ENCODE measurements at places on chromosomes 4 and X.

GRCh38 chrX:45727761-45728160 lies 527.1 kb upstream of the DIPK2B start:
- no peak for DNase-seq

DNA sequence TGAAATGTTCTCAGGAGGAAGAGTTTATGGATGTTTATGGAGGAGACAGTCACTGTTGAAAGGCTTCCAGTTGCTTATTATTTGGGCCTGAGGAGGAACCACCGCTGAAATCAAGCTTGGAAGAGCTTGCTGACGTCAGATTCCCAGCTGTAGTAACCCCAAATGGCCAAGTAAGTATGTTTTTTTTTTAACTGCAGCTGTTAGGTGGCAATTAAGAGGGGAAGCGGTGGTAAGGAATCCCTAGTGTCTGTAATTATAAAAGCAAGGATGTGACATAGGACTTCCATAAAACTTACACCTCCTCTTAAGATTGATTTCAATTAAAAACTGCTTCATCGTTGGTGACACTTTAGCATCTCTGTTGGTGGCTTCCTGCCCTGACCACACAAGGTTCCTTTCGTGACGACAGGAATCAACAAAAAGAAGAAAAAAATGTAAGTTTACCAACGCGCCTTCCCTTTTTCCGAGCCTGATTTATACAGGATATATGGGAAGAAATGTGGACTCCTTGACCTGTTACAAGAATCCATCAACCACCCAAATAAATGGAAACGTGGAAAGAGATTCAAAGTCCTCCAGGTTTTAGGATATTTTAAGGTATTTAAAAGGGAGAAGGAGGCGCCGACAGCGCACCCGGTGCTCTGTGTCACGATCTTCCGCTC lies 884 bp downstream of the RELL1 start:
- no peak for DNase-seq

- no peak for DNase-seq
Observed at GRCh38 chrX:12891171-12891570, 15.2 kb upstream of the TLR8 start.

- DNase-seq, result no peak
Observed at GRCh38 chrX:82029571-82030218, 827.8 kb downstream of the SH3BGRL start.

DNA sequence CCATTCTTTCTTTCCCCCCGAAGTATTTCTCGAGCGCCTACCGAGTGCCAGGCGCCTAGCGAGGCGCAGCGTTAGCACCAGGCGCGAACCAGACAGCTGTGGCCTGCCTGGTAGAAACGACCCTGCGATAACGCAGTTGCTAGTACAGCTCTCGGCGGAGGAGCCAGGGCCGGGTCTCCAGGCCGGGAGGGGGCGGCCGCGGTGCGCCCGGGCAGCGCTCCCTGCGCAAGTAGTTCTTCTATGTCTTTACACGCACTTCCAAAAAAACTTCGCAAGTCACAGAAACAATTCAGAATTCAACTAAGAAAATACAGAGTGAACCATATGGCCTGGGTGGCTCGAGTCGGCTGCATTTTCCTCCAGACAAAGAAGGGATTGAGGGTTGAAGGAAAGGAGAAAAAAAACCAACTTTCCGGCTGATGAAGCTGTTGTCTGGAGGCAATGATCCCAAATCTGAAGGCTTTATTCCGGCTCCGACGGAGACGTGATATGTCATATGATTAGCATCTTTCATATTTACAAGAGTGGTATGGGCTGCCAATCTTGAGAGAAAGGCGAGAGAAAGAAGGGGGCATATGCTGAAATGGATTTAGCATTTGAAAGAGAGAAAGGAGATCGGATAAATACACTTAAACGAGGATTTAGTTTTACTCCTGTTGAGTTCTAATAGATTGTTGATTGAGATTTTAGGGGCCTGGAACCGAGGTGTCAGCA lies 7.2 kb upstream of the NEUROG2 start:
- DNase-seq, result no peak
